ENCODE measurements at places on chromosomes 3 and 15.
A peak's percentile ranks its signal among the peaks of the same experiment; 100 is the strongest.

- no peak for DNase-seq
Measured at GRCh38 chr15:61000276-61000675, 228.8 kb downstream of the RORA start.

DNA sequence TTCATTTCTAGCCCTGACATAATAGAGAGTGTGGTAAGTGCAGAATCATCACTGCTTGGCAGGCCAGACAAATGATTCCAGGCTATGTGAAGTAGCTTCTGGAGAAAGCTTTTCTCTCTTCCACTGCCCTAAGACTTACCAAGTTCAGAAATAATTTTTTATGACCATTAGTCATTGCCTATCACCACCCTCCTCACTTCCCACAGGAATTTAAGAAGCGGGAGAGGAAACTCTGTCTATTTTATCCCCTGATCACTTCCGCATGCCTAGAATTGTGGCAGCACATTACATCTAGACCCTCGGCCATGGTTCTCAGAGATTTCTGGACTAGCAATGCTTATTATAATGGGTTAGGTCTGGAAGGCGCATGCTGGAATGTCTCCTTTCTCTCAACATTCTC, 397.8 kb upstream of the NR2F2 start:
- peak; percentile 41 for DNase-seq

DNA sequence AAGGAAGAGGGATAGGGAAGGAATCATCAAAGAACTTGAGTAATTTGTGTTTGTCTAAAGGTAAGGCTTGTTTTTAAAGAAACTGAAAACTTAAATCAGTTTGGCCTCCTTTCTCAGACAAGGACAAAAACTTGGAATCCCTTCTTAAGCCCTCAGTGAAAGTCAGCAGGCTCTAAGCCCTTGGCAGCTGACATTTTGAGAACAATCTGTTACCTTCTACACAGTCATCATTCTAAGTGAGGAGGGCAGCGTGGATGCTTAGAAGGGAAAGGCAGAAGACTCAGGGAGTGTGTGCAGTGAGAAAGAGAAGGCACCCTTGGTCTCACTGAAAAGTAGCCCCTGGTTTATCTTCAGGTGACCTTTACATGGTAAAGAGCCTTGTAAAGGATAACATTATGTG, 10.8 kb downstream of the HSPBAP1 start:
- DNase-seq, result no peak

DNA sequence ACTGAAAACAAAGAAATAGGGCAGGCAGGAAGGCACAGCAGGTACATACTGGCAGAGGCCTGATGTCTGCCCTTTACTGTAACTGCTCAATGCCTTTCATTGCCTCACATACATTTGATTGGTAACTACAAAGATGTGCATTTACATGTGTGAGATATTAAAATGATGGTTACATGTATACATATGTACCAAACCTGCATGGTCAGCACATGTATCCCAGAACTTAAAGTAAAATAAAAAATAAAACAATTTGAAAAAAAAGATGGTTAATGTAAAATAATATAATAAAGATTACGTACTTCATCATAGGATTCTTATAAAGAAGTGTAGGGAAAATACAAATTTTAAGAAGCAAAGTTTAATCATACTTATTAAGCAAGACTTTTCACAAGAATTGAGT, 15.1 kb downstream of the SSR3 start:
- no peak for DNase-seq

DNA sequence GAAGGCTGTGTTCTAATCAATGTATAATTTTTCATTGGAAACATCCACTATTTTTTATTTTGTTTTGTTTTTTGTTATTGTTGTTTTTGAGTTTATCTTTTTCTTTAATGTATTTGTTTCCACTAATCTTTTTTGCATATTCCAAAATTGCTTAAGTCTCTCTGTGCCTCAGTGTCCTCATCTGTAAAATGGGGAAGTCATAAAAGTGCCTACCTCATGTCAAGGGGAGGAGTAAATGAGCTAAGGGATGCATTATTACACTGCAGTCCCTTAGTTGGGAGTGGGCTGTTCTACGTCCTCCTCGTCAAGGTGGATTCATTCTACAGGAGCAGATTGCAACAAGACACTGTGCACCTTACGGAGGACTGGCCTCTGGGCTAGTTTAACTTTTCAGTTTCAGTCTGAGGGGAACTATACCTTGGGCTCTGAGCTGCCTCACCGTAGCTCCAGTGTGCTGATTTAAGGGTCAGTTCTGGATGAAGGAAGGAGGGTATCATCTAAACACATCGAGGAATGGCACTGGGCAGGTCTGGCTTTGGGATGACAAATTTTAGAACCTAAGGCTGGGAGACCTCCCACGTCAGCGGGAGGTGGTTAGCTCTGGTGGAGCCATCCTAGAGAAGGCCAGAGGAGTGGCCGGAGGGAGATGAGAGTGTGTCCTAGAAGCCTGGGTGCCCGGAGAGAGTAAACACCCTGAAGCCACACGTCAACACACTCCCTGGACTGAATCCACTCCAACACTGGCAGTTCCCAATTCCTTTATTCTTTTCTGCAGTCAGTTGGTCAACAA, 5.1 kb upstream of the SRP14 start:
- DNase-seq, result no peak

DNA sequence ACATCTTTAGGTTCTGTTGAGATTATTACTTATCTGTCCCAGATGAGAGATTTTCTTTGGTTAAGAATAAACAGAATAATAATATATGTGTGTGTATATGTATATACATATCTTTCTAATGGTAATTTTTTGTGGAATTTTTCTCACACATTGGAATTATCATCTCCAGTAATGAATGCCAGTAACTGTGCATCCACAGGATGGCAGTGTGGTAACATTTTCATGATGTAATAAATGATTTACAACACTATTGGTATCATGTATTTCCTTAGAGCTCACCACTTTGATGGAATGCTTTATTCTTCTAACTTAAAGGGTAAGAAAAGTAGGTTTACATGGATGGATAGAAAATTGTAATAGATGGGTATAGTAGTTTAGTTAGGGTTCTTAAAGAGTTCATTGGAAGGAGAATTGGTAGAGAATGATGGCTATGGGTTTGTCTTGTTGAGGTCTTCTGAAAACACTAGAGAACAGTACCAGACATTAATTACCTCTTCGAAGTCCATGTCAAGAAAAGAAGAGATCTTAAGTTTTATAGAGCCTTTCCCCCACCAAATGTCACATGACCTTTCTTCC, 78.1 kb downstream of the STT3B start:
- DNase-seq, result no peak

DNA sequence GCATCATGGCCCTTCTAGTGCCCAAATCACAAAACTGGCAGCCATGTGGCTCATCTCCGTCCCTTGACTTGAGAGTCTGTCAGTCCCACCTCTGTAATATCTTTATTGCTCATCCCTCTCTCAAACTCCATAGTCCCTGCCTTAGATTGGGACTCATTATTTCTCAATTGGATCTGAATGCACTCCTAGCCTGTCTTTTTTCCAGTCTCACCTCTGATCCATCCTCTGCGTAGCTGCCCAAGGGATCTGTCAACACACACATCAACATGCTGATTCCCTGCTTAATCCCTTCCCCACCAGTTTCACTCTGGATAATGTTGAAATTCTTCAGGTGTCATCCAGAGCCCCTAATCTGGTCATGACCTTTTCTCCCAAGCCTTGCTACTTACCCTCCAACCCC, 39.3 kb downstream of the NMNAT3 start:
- no peak for DNase-seq

DNA sequence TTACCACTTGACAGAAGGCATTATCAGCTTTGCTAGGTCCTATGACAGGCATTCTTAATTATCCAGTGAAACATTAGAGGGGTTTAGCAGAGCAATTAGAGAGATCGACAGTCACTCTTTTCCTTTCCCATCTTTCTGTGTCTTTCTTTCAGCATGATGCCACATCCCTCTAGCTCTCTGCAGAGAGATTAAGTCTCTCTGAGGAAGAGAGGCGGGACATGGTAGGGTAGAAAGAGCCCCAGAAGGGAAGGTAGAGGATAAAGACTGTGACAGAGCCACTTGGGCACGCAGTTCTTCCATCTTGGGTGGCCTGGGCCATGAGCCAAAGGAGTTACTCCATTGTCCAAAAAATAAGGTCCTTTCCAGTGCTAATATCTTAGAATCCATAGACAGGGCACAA, 55.8 kb downstream of the HHLA2 start:
- no peak for DNase-seq

- DNase-seq, result no peak
Measured at GRCh38 chr3:25964141-25964540, 174.3 kb downstream of the OXSM start.

GRCh38 chr3:179956416-179956830, 80.3 kb downstream of the PEX5L start:
- DNase-seq, result no peak

DNA sequence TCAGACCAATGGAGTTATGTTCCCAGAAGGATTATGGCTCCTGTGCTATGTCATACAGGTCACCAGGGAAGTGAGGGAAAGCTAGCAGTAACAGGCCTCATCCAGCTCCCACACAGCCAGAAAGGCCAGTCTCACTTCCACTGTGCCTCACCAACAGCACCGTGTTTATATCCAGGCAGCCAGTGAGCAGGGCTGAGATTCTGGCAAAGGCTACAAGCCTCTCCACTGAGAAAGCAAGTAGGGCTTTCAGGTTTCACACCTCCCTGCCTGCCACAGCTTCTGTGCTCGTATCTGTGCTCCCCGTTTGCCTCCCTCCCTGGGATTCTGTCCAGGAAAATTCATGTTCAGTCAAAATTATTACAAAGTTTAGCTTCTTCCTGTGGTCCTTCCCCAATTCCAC, 14.9 kb upstream of the CFAP20DC start:
- DNase-seq, result no peak

- DNase-seq, result no peak
Measured at GRCh38 chr3:189389346-189389745, 217.6 kb downstream of the TPRG1 start.

GRCh38 chr3:13368834-13369233, 51.3 kb downstream of the NUP210 start:
- no peak for DNase-seq

DNA sequence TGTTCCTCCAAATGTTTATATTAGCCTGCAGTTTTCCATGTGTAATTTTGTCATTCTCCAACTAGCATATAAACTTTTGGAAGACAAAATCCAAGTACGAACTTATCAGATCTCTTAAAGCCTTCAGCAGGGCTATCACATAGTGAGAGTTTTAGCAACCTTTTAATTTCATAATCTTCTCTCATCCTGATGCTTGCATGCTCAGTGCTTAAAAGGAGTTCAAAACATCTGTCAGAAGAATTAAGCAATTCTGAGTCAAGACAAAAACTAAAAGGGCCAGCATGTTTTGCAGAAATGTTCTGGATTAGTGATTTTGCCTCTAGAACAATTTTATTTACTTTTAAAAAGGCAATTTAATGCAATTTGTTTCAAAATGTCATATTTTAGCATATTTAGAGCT, 73.4 kb upstream of the SLC2A2 start:
- no peak for DNase-seq

- no peak for DNase-seq
Measured at GRCh38 chr15:48914717-48915116, 36.8 kb downstream of the EID1 start.

- no peak for DNase-seq
Measured at GRCh38 chr3:132253262-132253878, 63.8 kb upstream of the ACP3 start.

DNA sequence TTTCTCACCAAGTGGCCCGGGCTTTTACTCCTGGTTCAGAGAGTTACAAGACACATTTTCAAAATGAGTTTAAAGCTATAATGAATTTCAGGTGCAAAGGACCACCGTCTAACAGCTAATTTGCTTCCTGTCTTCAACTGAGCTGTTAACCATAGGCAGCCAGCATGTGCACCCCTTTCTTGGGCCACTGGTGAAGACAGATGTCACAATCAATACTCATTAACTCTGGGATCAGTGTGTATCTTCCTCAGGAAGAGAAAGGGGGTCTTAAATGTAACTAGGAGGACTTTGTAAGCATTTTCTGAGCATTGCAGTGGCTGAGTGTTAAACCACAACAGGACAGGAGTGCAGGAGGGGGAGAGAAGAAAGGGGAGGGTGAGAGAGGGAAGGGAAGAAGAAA, 750.7 kb upstream of the CFAP20DC start:
- no peak for DNase-seq

DNA sequence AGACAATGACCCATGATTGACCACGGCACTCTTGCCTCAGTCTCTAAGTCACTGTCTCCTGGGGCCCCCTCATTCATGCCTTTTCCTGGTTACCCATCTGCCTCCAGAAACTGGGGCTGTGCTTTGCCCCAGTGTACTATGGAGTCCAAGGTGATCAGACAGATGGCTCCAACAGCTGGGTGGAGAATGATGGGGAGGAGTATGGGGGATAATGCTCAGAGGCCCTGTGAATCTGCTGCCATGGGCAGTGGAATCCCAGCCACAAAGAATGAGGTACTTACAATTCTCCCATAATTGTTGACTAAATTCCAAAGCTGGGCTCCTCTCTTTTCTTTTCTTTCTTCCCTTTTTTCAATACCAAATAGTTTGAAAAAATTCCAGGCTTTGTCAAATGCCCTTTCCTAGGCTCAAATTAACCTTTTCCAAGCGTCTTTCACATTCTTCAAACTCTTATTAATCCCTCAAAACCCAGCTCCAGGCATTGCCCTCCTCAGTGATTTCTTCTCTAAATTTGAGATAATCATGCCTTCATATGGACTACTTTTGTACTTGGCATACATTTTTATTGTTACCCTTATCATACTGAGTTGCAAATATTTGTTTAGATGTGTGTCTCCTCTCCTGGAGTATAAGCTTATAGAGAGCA, 148.5 kb upstream of the ICE2 start:
- no peak for DNase-seq

GRCh38 chr15:36108541-36108940, 470.9 kb upstream of the CDIN1 start:
- no peak for DNase-seq

GRCh38 chr3:158775426-158776410, 26.1 kb upstream of the MFSD1 start:
- no peak for DNase-seq

DNA sequence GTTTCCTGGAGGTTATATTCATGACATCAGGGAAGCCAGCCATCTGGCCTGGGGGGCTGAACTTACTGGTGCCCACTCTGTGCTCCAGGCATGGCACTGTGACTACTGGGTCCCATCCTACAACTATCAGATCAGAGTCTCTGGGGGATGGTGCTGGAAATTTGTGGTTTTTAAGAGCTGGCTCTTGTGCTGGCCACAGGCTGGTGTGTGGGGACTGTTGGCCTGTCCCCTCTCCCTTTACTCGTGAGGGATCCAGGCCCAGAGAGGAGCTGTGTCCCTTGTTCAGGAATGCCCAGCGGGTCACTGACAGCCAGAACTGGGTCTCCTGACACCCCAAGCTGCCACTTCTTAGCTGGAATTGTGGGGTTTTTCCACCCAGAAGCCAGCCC, 44.5 kb upstream of the SEC22A start:
- no peak for DNase-seq

GRCh38 chr3:139288266-139288821, 55.5 kb upstream of the MRPS22 start:
- DNase-seq, result no peak

Data from GM04503 (cell line).